ENCODE measurements at places on chromosomes 13 and 19. TPM values are rescaled to one million over a fixed set of nuclear protein-coding genes. Genes with fewer than 3 reads are reported as not detected.
A peak's percentile ranks its signal among the peaks of the same experiment; 100 is the strongest.

- no peak for DNase-seq
Observed at GRCh38 chr19:9058905-9059667, 27.8 kb upstream of the OR1M1 start.

DNA sequence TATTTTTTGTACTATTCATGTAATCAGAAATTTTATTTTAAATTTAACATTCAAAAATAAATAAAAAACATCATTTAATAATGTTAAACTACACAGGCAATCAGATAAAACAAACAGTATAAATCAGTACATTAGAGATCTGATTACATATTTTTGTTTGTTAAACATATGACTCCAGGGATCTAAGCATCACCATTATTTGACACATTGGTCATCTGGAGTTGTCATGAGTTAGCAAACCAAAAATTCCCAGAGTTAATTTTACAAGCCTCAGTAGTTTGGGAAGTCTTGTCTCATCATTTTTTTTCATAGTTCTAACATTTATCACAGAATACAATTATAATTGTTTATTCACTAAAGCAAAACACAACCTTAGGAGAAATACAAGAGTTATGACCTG, 770.8 kb upstream of the SLITRK6 start:
- no peak for DNase-seq

DNA sequence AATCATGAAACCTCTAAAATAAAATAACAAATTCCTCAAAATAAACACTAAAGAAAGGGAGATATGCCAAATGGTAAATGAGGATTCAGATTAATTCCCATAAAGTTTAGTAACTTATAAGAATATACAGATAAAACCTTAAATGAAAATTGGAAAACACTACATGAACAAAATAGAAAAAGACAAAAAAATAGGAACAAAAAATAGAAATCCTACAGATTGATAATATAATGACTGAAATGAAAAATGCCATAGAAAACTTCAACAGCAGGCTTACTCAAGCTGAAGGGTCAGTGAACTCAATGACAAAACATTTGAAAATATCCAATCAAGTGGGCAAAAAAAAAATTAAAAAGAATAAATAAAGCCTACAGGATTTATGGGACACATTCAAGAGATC, 1784.8 kb downstream of the PCDH9 start:
- DNase-seq = no peak

The PSG2 gene
- not detected for total RNA-seq

The ANGPTL8 gene
- not detected for total RNA-seq

- DNase-seq = no peak
Observed at GRCh38 chr13:110240352-110240751, 66.6 kb downstream of the COL4A1 start.

DNA sequence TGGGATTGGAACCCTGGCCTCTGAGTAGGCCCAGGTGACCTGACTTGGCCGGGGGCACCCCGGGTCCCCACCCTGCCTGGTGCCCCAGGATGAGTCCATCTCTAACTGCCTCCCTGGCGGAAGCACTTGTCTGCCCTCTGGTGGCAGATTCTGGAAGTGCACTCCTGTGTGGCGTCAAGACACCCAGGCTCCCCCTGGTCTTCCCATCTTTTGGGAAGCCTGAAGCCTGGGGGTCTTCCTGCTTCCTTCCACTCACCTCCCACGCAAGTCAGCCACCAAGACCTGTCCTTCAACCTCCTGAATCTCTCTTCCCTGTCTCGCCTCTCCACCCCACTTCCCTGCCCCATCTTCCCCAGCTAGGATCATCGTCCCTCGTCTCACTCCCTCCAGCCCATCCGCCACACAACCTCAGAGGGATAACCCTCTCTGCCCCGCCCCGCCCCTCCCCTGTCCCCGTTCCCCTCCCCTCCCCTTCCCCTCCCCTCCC, 7.4 kb downstream of the RABAC1 start:
- peak; percentile 85 for DNase-seq
